ENCODE measurements at places on chromosomes 1 and 21.

GRCh38 chr1:94871031-94871430 is 50.9 kb downstream of the SLC44A3 start:
- no peak for DNase-seq

DNA sequence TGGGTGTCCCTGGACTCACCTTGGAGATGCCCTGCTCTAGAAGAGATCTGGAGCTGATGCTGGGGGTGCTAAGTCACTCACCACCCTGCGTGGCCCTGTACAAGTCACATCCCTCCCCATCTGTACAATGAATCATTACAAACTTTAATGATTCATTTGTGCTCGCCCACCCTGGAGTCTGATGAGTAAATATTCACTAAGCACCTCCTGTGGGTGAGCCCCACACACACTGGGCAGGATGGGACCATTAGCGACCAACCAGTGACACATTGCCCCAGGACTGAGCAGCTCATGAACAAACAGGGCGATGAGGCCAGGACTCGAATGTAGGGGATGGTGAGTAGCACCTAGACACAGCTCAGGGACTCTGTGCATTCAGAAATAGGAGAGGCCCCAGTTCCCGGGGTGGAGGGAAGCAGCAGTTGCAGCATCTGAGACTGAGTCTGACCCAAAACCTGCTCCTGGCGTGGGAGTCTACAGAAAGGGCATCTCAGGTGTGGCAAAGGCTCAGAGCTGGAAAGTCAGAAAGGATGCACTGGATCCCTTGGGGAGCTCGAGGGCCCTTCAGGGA is 18.1 kb upstream of the PDZK1IP1 start:
- DNase-seq = no peak

- DNase-seq = no peak
Measured at GRCh38 chr1:115815694-115816093, 25.2 kb downstream of the NHLH2 start.

- no peak for DNase-seq
Measured at GRCh38 chr1:170707117-170707516, 43.2 kb downstream of the PRRX1 start.

DNA sequence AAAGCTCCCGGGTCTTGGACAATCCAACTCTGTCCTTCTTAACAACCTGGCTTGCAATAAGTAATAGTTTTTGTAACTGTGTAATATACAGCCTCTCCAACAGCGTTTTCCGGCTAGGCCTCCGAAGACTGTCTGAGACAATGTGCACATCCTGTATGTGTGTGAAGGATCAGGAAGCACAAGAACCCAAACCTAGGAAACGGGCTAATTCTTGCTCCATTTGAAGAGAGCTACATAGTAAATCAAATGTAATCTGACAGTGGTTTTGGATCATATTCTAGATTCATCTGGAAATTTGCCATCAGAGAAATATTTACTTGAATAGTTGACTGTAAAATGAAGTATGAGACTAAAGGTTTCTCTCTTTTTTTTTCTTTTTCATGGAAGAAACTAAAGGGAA is 1.2 kb downstream of the GPR52 start:
- DNase-seq = no peak

- no peak for DNase-seq
Measured at GRCh38 chr1:55584526-55585401, 369.6 kb upstream of the USP24 start.

DNA sequence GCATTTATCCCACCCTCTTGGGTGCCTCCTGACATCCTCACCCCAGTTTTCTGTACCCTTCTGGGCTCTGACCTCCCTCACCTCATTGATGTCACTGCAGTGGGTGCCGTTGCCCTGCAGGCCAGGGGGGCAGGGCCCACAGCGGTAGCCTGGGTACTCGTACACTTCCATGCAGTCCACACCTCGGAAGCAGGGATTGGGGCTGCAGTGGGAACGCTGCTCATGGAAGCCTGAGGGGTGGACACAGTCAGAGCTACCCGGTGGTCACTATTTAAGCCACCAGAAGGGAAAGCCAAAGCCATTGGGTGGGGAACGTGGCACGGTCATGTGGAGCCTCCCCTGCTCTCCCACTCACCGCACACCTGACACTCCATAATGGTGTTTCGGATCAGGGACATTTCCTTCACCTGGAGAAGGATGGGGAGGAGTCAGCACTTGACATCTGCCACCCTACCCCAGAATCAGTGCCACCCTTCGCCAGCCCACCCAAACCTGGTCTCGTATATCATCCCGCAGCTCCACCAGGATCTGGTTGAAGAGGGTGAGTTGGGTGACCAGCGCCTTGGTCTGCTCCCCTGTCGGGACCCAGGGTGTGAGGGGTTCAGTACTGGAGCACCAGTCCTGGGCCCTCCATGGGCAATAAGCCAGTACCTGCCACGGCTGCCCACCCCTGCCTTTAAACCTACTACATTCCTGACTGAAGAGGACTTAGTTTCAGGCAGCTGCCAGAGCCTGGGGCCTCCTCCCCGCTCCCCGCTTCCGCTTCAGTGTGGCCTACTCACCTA is 4.8 kb downstream of the THBS3 start:
- no peak for DNase-seq

GRCh38 chr1:31765041-31765467 is 914 bp upstream of the ADGRB2 start:
- DNase-seq = no peak

DNA sequence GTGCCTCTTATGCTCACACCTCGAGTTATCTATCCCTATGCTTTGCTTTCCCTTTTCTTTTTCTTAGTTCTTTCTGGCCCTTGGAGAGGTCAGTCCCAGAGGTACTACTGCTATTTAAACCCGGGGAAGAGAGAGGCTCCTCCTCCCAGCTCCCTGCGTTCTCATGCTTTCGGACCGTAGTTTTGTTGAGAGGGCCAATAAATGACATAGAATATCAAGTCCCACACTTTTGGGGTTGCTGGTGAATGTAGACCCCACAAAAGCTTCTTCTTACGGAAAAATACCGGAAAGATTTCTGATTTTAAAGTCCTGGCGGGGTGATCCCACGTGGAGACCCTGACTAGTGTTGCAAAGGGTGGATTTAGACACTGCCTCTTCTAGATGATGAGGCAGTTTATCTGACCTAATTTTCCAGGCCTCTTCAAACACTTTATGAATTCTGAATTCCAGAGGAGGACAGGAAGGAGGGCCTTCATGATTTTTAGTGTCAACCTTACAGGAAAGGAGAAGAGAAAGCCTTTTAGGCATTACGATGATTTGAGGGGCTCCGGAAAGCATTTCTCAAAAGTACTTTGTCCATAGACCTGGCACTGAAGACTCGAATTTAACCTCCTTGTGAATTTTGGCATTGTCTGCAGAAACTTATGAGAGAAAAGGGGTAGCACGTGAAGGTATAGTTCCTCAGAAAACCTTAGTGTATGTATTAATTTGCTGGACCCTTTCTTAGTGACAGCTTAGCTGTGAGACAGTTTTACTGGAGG is 694 bp downstream of the TMEM167B start:
- DNase-seq = no peak

DNA sequence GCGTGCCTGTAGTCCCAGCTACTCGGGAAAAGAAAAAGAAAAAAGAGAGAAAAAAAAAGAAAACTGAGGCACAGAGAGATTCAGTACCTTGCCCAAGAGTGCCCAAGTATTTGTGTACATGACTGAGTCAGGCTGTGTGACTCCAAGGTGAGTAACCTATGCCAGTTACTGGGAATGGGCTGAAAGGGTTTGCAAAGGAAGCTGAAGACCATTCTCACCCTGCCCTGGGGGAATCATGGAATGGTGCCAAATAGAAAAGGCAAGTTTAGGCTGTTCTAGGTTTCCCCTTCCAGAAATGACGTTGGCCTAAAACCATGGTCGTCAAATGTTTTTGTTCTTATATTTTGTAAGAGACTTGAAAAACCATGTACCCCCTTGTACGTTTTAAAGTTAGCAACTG is 37.9 kb upstream of the LRIG2 start:
- no peak for DNase-seq

- DNase-seq = no peak
Measured at GRCh38 chr1:8137481-8138244, 111.6 kb upstream of the ERRFI1 start.

DNA sequence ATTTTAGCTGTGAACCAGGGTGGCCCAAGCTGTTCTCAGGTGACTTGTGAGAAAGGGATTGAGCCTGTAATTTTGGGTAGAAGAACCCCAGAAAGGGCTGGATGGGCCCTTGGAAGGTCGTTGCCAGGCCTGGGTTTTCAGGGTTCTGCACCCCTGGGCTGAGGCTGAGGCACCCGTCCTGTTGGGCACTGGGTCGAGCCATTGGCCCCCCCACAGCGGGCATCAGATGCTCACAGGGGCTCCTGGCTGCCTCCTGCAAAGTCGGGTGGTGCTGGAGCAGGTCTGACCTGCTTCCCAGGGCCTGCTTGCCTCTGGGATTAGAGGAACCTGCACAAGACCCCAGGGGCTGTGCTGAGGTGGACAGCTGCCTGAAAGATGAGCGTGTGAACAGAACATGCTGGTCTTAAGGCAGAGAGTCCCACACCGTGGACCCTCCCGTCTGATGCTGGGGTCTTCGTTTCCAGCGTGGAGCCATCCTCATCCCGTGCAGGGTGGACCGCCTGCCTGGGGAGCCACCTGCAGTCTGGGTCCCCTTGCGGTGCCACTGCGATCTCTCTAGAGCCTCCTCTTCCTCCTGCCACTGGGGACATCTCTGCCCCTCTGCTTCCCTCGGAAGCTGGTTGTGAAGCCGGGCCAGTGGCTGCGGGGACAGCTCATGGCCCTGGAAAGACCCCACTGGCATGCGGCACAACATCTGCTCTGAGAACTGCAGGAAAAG is 1.7 kb upstream of the TRPM2 start:
- DNase-seq = no peak

- no peak for DNase-seq
Measured at GRCh38 chr1:46186076-46186475, 9.8 kb upstream of the P3R3URF start.

GRCh38 chr1:45322486-45323040 is 4.1 kb upstream of the HPDL start:
- DNase-seq = no peak

DNA sequence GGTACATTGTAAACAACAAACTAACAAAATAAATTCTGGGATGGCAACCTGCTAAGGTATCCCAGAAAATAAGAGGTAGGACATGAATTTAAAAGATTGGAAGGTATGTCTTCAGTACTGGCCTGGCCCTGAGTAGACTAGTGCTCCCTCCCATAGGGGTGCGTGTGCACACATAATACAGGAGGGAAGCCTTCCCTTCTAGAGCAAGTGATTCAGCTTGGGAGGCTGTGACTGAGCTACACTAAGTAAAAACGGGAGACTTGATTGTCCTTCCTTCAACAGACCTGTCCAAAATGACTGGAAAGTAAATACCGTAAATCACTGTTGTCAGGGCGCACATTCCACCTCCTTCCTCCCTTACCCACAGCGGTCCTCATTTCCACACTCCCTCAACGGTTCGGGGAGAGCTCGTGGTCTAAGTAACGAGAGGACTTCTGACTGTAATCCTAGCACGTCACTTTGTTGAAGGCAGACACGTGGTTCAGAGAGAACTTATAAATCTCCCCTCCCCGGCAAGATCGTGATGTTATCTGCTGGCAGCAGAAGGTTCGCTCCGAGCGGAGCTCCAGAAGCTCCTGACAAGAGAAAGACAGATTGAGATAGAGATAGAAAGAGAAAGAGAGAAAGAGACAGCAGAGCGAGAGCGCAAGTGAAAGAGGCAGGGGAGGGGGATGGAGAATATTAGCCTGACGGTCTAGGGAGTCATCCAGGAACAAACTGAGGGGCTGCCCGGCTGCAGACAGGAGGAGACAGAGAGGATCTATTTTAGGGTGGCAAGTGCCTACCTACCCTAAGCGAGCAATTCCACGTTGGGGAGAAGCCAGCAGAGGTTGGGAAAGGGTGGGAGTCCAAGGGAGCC is at the start of gene TGFB2:
Gene TGFB2, plus strand, starts transcription at position 523 of the 859 bp plus-strand sequence. CDS start 1,366 bp downstream, outside the sequence.
- DNase-seq = no peak

- no peak for DNase-seq
Measured at GRCh38 chr1:76669131-76669530, 198.1 kb upstream of the ST6GALNAC5 start.

DNA sequence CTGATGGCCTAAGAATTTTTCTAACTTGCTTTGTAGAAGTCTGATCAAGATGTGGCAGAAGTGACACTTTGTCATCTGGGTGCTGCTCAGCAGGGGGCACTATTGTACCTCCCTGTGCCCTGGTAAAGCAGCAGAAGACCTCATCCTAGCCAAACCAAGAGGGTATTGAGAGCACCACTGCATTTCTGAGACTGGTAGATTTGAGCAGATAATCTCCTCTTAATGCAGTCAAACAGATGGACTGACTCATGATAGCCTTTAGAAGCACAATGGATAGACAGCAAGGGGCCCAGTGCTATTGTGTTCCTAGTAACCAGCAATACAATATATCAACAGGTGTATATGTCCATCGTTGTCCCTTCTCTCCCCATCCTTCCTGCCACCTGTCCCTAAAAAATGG is 5.7 kb downstream of the TPM3 start:
- no peak for DNase-seq

GRCh38 chr1:37430103-37430985 is 44.0 kb upstream of the ZC3H12A start:
- no peak for DNase-seq

- DNase-seq = no peak
Measured at GRCh38 chr1:29800522-29800956, 564.2 kb downstream of the PTPRU start.

GRCh38 chr1:186139701-186140100 is 235.4 kb downstream of the TPR start:
- DNase-seq = no peak

DNA sequence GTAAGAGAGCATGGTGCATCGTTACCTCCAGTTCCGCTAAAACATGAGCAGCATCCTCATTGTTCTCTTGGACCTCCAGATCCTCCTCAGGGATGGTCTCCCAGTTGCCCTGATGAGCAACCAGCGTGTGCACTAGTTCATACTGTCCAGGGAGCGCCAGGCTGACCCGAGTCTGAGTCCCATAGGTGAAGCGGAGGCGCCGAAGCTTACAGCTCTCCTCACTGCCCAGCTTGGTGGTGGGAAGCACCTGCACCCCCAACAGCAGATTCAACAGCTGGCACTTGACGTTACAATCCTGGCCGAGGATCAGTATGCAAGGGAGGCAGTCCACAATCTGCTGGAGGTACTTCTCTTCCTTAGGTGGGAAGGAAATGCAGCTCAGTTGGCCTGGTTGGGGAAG is 24.1 kb downstream of the DSTYK start:
- no peak for DNase-seq

GRCh38 chr1:7953850-7954609 is 7.5 kb upstream of the PARK7 start:
- peak; percentile 64 for DNase-seq

DNA sequence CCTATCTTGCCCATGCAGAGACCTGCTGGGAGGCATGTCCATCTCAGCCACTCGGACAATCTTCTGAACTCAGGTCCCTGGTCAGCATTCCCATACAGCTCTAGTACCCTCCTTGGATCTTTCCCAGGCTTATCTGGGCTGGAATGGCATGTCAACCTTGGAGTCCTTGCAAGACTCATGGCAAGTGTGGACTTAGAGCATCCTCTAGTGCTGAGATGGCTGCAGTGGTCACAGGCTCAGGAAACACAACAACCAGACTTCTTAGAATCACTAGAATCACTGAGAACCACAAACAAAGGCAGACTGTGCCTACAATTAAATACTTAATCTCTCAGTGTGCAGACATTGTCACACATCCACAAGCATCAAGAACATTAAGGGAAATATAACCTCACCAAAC is 73.1 kb upstream of the TSHB start:
- no peak for DNase-seq
